Caco-2 (cell line): ENCODE measurements at places on chromosomes 6 and 20. TPM values are rescaled to one million over a fixed set of nuclear protein-coding genes. Genes with fewer than 3 reads are reported as not detected.

DNA sequence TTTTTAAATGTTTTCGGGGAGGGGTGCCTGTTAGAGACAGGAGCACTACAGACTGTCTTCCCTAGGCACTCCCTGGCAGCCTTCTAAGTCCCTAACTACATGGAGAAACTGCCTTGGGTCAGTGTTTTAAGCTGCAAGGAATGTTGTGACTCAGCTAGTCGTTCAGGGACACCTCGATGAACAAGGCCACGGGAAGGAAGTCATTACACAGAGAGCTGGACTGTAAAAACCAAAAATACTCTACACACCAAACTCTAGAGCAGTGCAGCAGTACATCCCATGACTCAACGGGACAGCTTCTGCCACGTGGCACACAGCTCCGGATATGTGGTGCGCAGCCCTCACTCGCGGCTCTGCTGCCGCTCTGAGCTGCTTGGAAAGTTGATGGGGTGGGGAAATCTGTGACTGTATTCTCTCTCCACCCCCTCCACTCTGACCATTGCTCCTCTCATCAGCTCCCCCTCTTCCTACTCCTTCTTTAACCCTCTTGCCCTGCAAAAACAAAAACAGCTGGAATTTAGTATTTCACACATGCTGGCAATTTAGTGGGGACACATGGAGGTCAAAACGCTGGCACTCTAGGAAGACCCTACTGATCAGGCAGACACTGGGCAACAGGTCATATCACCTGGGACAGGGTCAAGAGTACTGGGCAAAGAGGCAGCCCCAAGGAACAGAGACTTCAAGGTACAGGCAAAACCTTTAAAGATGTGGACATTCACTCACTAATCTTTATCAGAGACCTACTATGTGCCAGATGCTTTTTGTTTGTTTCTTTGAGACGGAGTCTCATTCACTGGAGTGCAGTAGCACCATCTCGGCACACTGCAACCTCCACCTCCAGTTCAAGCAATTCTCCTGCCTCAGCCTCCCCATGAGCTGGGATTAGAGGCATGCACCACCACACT, 10.9 kb upstream of the LPIN3 start:
- DNase-seq = no peak

- DNase-seq = no peak
Observed at GRCh38 chr20:19070026-19070425, 142.4 kb upstream of the SLC24A3 start.

DNA sequence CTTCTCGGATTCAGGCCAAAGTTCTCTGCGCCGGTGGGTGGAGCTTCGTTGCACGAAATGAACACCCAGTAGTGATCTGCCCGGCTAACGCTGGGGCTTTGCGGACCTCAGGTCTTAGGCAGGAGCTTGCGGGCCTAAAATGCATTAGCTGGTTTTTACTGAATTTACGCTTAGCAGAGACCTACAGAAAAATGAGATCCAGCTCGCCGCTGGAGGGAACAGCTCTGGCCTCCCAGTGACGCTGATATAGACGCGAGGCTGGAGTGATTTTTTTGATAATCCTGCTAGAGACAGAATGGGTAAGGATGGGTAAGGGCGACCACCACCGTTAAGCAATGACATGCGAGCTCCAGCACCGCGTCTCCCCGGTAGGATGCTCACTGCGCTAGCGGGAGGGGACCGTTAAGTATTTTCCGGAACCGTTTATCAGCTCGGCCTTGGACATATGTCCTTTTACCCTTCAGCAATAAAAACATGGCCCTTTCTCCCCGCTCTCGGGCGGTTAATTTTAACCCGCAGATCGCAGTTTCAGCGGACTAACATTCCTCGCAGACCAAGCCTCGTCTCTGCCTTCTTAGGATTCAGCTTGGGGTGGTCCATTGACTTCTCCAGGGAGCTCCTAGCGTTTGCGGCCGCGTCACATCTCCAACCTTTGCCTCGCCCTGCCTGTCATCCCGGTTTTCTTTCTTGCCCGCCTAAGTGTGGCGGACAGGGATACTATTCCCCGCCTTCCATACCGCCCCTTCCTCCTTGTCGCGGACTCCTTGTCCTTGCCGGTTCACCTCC, 109.3 kb downstream of the GPX5 start:
- no peak for DNase-seq

DNA sequence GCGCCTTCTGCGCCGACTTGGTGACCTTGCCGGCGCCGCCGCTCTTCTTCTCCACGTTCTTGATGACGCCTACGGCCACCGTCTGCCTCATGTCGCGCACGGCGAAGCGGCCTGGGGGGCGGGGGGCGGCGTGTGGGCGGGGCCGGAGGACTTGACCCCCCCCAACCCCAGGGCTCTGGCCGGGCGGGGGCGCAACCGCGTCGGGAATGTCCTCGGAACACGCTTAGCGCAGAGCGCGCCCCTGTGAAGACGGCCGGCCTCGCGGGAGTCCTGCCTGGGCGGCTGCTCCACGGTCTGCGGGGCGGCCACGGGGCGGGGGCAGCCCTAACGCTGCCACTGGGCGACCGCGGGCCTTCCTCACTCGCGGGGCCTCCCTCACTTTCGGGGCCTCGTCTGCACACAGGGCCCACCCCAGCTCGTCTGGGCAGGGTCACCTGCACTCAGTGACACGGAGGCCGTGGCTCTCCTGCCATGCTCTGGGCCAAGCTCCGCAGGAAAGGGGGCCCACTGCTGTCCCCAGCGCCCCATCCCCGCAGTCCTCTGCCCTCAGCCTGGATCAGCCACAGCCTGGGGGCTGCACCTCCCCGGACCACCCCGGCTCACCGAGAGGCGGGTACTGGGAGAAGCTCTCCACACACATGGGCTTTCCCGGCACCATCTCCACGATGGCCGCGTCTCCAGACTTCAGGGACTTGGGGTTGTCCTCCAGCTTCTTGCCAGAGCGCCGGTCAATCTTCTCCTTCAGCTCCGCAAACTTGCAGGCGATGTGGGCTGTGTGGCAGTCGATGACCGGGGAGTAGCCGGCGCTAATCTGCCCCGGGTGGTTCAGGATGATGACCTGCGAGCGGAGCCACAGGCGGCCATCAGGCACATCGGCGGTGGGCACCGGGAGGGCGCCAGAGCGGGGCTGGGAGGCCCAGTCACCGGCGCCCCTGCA, 10.3 kb downstream of the EEF1A2 start:
- DNase-seq = no peak

GRCh38 chr6:33237741-33238140, 29.4 kb downstream of the RING1 start:
- DNase-seq = no peak

GRCh38 chr20:40692240-40693011, 3.4 kb upstream of the MAFB start:
- no peak for DNase-seq

GRCh38 chr20:52087471-52087870, 104.1 kb downstream of the ZFP64 start:
- no peak for DNase-seq

DNA sequence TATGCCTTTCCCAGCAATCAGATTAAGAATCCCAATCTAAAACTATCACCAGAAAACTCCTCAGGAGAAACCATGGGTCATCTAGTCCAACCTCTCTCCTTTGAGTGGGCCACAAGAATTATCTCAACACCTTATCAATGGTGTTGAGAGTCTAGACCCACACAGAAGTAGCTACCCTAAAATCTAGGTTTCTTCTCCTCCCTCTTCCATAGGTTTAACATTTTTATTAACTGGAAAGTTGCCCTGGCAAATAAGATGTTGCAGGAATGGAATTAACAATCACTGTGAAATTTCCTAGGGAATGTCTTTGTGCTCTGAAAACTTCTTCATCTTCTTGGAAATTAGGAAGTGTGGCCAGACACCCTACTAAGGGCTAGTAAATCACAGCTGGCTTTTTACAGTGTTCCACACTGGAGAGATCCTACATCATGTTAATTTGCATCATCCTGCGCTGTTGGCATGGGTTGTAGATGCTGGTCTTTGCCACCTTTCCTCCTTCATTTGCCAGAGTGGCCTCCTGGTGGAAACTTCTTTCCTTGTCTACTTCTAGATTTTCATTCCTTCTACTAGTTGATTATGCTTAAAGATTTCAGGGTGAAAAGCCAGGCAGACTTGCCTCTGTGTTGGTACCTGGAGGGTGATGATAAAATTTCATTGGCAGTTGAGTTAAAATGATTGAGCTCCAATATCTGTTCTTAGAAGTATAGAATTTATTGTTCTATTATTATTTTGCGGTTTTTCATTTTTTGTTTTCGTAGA, 2.7 kb downstream of the TNFAIP3 start:
- no peak for DNase-seq

DNA sequence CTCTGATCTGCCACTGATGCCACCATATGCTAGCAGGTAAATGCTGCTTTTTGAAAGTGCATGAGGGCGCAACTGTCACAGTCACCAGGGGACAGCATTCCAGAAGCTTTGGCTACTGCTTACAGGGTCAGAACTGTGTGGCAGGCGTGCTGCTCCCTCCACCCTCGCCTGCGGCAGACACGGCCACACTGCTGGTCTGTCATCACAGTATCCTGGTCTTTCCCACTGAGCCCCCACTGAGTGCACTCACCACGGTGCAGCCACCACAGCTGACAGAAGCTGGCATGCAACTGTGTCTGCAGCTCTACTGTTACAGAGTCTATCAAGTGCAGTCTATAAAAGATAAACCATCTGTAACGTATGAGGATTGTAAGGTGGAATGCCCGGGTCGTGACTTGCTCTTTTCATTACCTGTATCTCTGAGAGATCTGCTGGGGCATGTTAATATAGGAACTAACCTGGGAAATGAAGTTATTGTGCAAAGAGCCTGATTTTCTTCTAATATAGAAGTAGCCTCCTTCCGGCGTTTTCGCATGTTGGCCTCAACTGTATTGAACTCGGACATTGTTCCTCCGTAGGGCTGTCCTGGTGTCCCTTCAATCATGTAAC, 24.5 kb downstream of the GCLC start:
- DNase-seq = no peak

DNA sequence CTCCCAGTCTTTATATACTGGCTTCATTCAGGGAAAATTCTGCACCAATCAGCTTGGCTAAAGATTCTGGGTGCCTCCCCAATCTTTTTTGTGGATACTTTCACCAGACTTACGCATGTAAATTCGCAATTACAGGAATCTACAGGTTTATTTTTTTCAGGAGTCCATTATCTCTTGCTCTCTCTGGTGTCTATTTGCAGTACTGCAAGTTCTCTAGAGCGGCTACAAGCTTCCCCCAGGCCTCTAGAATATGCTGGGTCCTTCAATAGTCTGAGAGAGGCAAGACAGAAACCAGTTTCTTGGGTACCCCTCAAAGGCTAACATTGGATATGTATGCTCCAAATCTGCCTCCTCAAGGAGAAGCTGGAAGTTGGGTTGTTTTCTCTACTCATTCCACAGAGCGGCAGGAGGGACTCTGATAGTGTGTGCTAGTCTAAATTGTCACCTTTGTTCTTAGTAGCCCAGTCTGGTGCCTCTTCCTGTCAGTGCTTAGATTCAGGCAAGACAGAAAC, 58.5 kb downstream of the SUN5 start:
- DNase-seq = peak; percentile 68

DNA sequence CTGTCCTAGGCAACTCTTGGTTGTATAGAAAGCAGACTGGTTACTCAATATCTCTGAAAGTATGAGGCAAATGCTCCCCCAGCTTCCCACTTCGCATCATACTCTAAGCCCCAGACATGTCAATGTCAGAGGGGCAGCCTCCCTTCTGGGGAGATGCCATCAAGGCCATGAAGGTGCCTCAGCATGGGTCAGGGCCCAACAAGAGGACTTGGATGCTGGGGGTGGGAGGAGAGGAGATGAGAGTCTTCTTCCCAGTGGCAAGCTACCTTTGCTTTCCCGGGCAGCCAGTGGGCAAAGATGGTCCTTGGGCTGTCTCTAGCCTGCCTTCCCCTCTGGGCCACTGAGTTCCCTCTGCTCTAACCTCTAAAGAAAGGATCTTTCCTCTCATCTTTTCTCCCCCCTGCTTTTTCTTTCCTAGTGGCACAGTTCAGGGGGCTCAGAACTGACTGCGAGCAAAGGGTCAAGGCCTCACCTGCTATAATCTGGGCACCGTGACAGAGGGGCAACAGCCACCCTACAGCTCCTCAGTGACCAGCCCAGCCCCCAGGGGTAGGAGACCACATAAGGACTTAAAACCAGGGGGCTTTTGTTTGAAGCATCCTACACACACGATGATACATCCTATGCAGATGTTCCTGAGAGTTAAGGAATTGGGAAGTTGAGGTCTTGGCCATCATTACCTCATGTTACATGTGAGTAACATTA, 26.2 kb downstream of the MOCS1 start:
- DNase-seq = no peak

- DNase-seq = no peak
Observed at GRCh38 chr6:167711768-167712730, 114.7 kb upstream of the AFDN start.

- DNase-seq = no peak
Observed at GRCh38 chr6:93562582-93562981, 143.2 kb upstream of the EPHA7 start.

GRCh38 chr6:104940893-104941728, 15.8 kb upstream of the LIN28B start:
- no peak for DNase-seq

- DNase-seq = no peak
Observed at GRCh38 chr6:71496018-71496721, 207.6 kb downstream of the OGFRL1 start.

DNA sequence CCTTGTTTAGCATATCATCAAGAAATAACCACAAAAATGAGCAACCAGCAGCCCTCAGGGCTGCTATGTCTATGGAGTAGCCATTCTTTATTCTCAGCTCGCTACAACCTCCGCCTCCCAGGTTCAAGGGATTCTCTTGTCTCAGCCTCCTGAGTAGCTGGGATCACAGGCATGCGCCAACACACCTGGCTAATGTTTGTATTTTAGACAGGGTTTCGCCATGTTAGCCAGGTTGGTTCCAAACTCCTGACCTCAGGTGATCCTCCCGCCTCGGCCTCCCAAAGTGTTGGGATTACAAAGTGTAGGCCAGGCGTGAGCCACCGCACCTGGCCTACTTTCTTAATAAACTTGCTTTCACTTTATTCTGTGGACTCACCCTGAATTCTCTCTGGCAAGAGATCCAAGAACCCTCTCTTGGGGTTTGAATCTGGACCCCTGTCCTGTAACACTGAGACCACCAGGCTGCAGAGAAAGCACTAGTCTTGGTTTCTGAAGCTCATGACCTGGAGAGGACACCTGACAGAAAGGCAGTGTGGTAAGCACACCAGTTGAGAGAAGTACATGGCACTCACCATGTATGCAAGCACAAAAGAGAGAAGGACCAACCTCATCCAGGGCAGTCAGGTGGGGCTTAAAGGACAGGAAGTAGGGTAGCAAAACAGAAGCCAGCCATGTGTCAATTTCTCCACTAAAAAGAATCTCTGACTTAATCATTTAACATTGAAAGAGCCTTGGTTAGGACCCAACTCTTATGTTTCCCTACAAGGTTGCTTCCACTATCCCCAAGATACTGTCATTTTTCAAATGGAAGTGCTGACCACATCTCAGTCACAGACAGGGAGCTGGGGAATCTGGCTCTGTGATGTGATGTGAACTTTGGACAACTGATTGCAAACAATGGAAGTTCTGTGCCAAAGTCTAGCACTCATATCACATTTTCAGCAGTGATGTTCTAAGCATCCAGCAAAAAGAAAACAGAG, 97.4 kb upstream of the DST start:
- DNase-seq = no peak

The CRIP3 gene
- total RNA-seq = not detected in 2 replicates

The CGA gene
- total RNA-seq = not detected in 2 replicates

The RRP36 gene
- 71.0 and 74.9 TPM in 2 replicates for total RNA-seq

The ULBP2 gene
- 4.8 and 4.9 TPM in 2 replicates for total RNA-seq

The ADGRB3 gene
- total RNA-seq = 0.18 TPM in 1 of 2 replicates, not detected in the other

The IPCEF1 gene
- total RNA-seq = 1.4 and 1.9 TPM in 2 replicates

The PI3 gene
- 3.7 and 6.8 TPM in 2 replicates for total RNA-seq
